NCI-H1436 treated with DMSO at 0.1 percent for 48 hours (cell line): ENCODE measurements at places on chromosomes 4 and X.

- DNase-seq: no peak
These were observed 25.6 kb upstream of the ATXN3L start for GRCh38 chrX:13345438-13345837.

GRCh38 chrX:53544936-53545335, 110.8 kb upstream of the HSD17B10 start:
- no peak for DNase-seq

GRCh38 chrX:74579597-74580198, 34.7 kb downstream of the RLIM start:
- no peak for DNase-seq

DNA sequence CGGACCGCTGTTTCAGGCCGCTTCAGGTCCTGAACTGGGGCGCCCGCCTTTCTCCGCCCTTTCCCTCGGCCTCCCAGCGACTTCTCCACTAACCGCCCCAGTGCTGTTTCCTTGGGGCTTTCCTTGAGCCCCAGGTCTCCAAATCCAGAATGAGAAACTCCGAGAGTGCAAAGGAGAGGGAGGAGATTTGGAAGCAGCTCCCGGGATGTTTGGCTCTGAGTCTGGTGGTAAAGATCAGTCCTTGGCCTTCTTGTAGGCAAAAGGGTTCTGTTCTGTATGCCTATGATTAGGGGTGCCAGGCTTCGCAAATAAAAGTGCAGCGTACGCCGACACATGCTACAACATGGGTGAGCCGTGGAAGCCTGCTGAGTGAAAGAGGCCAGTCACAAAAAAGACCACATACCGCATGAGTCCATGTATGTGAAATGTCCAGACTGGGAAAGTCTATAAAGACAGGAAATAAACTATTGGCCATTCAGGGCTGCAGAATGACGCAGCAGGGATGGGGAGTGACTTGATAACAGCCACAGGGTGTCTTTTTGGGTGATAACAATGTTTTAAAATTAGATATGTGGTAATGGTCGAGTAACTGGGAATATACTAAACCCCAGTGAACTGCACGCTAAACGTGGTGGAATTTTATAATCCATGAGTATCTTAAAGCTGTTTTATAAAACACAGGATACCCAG, 99.8 kb downstream of the TRAPPC11 start:
- no peak for DNase-seq

DNA sequence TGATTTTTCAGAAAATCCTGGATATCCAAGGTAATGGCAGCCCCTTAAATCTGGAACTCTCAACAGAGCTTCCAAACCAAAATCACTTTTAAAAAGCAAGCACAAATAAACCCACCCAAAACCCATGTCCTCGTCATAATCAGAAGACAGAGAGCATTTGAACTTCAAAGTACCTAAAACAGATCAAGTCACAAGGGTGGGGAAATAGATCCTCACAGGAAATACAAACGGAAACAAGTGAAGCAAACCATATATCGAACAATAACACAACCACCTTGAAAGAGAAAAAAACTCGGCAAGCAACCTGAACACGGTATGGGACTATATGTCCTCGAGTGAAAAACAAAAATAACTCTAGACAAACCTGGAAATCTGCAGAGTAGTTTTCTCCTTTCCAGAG, 15.9 kb upstream of the CCNQ start:
- no peak for DNase-seq

DNA sequence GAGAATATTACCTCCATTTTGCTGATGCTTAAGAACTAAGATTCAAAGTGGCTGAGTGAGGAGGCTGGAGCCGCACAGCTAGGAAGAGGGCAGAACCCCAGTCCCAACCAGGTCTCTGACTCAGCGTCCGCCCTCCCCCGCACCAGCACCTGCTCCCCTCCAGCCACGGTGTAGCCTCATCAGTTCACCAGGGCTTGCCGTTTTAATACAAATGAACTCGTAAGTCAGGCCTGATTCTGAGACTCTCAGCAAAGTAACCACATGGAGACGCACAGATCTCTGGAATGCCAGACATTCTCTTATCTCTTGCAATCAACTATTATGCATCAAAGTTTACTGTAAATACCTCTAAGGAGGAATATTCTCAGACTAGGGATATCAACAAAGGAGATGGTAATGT, 52.4 kb downstream of the ENPP6 start:
- DNase-seq: no peak

- no peak for DNase-seq
These were observed 395.9 kb upstream of the HS3ST1 start for GRCh38 chr4:11824566-11824965.

DNA sequence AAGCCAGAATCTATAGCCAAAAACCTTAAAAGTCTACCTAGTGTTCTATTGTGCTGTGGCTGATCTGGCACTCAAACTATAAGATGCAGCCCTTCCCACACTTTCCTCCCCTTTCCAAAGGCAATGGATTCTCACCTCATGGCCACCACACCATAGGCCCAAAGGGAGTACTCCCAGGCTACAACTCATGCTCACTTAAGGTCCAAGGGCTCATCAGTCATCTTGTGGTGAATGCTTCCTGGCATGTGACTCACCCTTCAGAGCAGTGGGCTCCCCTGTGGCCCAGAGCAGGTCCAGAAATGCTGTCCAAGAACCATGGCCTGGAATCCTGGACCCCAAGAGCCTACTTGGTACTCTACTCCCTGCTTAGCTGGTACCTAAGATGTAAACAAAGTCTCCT, 181.0 kb downstream of the CHRDL1 start:
- DNase-seq: no peak

GRCh38 chrX:78693536-78693935, 34.4 kb upstream of the RTL3 start:
- DNase-seq: no peak

- no peak for DNase-seq
These were observed 10.1 kb downstream of the GK start for GRCh38 chrX:30663322-30663721.

- no peak for DNase-seq
These were observed 374.9 kb upstream of the AADAT start for GRCh38 chr4:170464614-170465197.

DNA sequence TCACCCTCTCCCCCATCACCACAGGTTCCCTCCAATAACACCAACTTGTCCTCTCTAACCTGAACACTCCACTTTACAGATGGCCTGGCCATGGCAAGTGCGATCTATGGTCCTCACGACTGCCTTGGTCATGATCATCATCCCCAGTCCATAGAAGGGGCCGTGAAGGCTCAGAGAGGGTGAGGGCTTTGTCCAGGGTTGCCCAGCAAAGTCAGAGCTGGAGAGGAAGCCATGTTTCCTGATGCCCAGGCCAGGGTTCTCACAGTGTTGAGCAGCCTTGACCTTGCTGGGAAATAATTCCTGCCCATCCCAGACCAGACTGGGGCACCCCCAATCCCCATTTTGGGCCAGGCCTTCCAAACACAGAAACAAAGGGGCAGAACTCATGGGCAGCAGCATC, 42.9 kb upstream of the MAN2B2 start:
- no peak for DNase-seq
